NCI-H187 treated with DMSO at 0.1 percent for 48 hours (cell line): ENCODE measurements at places on chromosomes 7 and 10.
A peak's percentile ranks its signal among the peaks of the same experiment; 100 is the strongest.

DNA sequence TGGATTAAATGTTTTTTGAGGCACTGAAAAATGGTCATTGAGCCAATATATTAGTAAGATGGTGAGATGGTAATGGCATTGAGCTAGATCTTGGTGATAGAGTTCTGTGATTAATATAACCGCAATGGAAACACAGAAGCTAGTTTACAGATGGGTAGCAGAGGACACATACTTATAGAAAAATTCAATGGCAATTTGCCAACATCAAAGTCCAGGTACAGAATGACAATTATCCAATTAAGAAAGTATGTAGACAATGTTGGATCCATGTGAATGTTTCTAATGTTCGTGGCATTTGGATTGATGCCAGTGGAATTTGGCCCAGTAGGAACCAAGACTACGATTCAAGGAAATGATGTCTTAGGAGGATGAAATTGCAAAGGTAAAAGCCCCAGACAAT is 187.8 kb downstream of the GNAT3 start:
- DNase-seq: no peak

GRCh38 chr7:39421661-39422060 is 144.5 kb upstream of the YAE1 start:
- DNase-seq: no peak

DNA sequence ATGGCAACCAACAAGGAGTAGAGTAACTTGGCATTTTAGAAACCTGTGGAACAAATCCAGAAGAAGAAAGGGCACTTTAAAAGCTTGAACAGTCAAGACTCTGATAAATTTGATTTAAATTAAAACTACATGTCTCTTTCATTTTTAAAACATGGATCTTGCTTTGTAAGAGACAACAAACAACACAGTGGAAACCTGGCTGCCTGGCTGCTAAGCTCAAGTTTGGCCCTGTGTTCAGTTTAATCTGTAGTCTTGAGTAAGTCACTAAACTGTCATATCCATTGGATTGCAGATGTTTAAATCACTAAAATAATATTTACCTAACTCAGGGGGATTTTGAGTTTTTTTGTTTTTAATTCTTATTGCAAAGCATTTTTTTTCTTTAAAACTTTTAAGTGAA is 374.9 kb upstream of the SEMA3D start:
- no peak for DNase-seq

DNA sequence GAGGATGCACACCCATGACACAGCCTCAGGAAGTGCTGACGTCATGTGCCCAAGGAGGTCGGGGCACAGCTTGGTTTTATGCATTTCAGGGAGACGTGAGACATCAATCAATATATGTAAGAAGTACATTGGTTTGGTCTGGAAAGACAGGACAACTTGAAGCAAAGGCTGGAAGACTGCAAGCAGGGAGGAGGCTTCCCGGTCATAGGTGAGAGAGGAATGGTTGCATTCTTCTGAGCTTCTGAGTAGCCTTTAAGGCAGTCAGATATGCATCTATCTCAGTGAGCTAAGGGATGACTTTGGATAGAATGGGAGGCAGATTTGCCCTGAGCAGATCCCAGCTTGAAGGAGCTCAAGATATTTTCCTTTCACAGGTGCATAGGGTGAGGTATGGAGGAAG is 349.5 kb downstream of the TYW1 start:
- DNase-seq: no peak

GRCh38 chr10:104255311-104255981 is 754 bp downstream of the GSTO1 start:
- DNase-seq: no peak

- DNase-seq: no peak
Observed at GRCh38 chr7:104814126-104814525, 199.9 kb upstream of the KMT2E start.

- DNase-seq: no peak
Observed at GRCh38 chr7:25578991-25579777, 350.9 kb upstream of the NPVF start.

DNA sequence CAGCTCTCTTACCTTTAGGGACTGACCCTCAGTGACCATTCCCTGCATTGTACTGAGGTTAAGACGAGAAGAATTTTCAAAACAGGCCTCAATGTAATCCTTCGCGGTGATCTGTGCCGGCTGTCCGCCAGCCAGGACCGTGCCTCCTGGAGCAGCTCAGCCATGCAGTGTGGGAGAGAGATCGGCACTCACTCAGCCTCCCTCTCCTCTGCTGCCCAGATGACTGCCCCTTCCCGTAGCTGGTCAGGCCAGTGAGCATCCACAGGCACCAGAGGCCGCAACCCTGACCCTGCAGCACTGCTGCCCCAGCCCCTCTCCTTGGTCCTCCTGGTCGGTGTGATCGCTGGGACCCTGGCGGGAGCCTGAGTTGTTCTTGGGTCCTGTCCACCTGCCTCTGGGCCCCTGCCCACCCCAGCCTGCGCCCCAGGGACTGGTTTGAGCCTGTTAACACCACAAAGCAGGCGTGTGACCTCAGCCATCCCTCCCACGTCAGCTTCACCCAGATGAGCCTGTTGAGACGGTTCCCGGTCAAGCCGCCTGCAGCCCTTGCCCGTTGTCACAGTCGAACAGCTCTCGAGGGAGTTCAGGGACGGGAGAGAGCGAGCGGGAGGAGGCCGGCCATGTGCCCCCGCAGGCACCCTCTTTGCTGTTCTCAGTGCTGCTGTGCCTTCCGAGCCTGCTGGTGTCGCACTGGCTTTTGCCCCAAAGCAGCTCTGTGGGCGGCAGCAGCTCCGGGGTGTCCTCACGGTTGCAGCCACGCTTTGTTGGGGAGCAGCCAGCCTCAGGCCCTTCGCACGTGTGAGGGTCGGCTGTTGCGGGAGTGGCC is 37.2 kb downstream of the NKX6-2 start:
- DNase-seq: no peak

DNA sequence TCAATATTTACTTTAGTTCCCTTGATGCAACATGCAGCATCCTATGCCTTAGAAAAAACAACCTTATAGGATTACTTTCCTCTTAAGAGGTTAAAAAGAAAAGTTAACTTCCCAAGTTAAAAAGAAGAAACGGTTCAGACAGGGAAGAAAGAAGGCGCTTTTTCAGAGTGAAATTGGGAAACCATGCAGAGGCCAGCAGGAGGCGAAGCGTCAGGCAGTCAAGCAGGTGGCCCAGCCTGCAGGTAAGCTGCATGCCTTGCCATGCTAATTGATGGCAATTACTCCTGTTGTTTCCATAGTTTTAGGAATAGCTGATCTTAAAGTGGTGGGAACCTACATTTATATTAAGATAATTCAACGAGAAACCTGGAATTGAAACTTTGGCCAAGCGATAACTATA is 302.6 kb upstream of the SP4 start:
- no peak for DNase-seq

GRCh38 chr7:41316410-41316809 is 386.5 kb downstream of the INHBA start:
- no peak for DNase-seq

- no peak for DNase-seq
Observed at GRCh38 chr10:11237571-11237970, 219.9 kb downstream of the CELF2 start.

DNA sequence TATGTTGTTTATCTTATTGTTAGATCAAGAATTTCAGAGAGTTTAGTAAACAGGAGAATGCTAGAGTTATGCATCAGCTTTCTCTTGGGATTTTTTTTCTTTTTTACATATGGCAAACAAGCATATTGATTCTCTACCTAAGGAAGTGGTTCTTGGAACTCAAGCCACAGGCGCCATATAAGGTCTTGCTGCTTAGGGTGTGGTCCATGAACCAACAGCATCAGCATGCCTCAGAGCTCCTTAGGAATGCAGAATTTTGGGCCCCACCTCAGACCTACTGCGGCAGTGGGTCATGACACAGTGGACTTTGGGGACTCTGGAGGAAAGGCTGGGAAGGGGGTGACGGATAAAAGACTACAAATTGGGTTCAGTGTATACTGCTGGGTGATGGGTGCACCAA is 230.8 kb downstream of the SKAP2 start:
- no peak for DNase-seq

- no peak for DNase-seq
Observed at GRCh38 chr10:124792998-124793352, 1.3 kb upstream of the EEF1AKMT2 start.

- DNase-seq: peak; percentile 23
Observed at GRCh38 chr7:18352339-18353255, 143.0 kb upstream of the HDAC9 start.

DNA sequence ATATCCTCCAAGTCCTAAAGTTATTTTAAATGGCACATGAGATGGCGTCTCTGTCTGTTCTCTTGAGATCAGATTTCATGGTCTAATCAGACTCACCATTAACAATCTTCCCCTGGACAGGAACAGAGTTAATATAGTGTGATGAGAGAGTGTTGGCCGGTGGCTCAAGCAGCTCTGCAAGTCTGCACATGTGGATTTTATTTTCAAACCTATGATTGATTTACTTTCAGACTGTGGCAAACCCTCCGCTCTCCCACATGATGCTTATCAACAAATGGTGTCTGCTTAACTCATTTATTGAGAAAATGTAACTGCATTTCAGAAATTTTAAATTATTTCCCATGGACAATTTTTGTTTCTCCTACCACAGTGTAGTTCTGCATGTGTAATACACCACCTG is 46.5 kb upstream of the HGF start:
- no peak for DNase-seq

- DNase-seq: no peak
Observed at GRCh38 chr7:21717323-21717722, 174.5 kb downstream of the DNAH11 start.

GRCh38 chr10:49415846-49416245 is 20.0 kb upstream of the DRGX start:
- no peak for DNase-seq

DNA sequence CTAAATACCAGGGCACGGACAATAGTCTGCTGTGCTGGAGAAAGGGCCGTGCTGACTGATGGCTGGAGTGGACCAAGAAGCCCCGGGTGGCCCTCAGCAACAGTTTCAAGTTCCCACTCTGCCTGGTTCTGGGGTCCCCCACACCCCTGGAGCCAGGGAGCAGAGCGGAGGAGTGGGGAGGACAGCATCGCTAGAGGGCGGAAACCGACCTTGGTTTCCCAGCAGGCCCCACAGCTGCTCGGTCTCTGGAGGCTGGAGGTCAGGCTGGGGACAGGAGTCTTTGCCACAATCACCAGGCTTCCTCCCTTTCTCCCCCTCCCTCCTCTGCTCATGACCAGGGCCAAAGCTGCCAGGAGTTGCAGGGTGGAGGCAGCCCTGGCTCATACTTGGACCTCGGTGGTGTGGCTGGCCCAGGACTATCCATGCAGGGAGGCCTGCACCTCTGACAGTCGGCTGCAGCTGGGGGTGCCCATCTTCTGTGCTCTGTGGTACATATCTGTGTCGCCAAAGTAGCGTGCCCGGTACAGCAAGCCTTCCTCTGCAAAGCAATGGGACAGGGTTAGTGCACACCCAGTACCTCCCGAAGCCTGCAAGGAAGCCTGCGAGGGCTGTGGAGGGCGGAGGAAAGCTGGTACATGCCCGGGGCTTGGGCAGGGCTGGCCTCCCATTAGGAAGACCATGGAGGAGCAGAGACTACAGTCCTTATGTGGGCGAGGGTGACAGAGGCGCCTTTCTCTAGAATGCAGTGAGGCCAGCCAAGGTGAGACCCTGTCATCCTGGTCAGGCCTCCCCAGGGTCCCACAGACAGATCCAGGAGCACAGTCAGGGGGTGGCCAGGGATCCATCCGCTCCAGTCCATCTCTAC is 19.1 kb downstream of the DNAJB12 start:
- no peak for DNase-seq

DNA sequence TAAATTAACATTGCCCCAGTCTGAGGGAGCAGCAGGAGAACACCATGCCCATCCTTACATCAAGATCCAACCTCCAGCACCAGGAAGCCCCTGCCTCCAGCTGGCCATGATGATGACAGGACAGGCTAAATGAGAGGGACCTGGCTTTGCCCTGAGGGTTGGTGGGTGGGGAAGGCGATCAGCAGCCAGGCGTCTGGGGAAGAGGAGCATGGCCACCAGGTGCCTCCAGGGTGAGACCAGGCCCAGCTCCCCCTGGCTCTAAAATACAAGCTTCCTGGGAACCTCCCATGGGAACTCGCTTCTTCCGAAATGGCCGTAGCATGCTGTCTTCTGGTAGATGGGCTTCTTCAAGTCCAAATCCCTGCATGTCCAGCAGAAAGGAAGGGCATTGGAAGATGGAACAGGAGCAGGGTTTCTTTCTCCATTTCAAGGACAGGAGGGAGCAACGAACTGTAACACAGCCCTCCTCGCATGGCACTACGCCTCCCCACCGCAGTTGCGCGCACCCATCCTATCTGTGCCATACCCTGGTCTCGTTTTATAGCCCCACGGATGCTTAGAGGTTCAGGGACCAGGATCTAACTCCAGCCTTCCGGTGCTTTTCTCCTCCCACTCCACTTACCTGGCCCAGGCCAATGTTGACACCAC is 15.8 kb downstream of the MAT1A start:
- no peak for DNase-seq

GRCh38 chr7:4299431-4299830 is 382.7 kb upstream of the FOXK1 start:
- no peak for DNase-seq

GRCh38 chr7:135383525-135384175 is 126.3 kb downstream of the CNOT4 start:
- no peak for DNase-seq

GRCh38 chr7:39644170-39644569 is 20.8 kb downstream of the RALA start:
- no peak for DNase-seq

DNA sequence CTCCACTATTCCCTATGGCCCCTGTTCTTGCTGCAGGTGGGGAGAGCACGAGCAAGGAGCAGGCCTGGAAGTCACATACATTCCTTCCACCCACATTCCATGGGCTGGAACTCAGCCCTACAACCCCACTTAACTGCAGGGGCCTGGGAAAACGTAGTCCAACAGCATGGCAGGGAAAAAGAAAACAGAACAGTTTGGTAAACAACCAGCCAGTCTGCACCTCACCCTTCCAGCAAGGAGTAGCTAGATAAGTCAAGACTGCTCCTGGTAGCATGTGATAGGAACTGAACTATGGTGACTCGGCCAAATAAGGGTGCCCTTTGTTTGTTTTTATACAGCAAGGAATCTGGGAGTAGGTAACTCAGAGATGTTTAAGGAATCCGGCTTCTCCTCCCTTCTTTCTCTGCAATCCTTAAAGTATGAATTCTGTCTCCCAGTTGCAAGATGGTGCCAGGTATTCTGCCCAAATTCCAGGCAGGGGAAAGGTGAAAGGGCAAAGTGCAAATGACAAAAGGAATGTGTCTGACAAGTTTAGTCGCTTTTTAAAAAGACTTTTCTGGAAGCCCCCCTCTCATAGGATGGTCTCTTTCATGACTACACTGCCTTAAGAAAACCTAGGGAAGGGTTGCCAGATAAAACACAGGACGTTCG is 311.7 kb upstream of the NEBL start:
- DNase-seq: no peak
